ENCODE measurements at places on chromosomes 12 and 14. TPM values are rescaled to one million over a fixed set of nuclear protein-coding genes. Genes with fewer than 3 reads are reported as not detected.

DNA sequence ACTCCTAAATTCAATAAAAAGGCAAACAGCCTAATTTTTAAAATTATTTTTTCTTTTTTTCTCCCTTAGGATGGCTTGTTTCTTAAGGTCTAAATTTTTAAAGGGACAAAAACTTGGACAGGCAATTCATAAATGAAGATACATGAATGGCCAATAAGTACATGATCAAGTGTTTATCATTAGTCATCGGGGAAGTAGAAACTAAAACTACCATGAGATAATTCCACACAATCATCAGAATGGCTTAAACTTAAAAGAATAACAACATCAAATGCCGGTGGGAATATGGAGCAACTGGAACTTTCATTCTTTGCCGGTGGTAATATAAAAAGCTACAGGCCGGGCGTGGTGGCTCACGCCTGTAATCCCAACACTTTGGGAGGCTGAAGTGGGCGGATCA lies 29.1 kb downstream of the MOK start:
- H3K4me3 ChIP-seq = no peak overlapping the region
- H3K27me3 ChIP-seq = no peaks in the 10 kb centered on the region
- no peaks in the 10 kb centered on the region for H3K36me3 ChIP-seq
- DNase-seq = no peak
- H3K27ac ChIP-seq = no peak overlapping the region

- H3K27ac ChIP-seq = no peak overlapping the region
- no peak overlapping the region for H3K4me3 ChIP-seq
- no peaks in the 10 kb centered on the region for H3K4me1 ChIP-seq
These were observed 277.4 kb downstream of the BCL11B start for GRCh38 chr14:98994561-98994960.

DNA sequence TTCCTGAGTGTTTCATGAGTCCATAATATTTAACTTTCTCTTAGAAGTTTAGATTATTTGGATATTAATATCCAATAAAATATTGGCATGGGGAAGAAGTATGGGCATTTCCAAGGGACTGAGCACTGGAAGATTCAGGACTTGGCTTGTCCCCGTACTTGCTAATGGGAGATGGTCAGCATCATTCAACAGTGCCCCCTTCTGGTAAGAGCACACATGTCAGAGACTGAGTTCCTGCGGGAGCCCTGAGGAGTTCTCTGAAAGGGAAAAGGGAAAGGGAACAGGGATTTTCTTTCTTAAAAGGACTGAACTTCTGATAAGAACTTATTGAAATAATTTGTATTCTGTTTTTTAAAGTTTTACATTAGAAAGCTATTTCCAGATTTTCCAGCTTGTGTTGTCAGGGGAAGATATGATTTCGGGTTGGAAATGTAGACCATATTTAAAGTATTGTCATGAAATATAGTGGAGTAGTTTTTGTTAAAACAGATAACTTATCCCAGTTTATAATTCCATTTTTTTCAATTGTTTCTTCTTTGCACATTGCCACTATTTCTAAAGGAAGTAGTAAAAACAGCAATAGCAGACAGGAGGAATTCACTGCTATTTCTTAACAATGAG lies 59.8 kb upstream of the C12orf71 start:
- H3K27ac ChIP-seq = no peak overlapping the region
- no peak for DNase-seq
- H3K4me1 ChIP-seq = no peaks in the 10 kb centered on the region
- no peaks in the 10 kb centered on the region for H3K36me3 ChIP-seq

DNA sequence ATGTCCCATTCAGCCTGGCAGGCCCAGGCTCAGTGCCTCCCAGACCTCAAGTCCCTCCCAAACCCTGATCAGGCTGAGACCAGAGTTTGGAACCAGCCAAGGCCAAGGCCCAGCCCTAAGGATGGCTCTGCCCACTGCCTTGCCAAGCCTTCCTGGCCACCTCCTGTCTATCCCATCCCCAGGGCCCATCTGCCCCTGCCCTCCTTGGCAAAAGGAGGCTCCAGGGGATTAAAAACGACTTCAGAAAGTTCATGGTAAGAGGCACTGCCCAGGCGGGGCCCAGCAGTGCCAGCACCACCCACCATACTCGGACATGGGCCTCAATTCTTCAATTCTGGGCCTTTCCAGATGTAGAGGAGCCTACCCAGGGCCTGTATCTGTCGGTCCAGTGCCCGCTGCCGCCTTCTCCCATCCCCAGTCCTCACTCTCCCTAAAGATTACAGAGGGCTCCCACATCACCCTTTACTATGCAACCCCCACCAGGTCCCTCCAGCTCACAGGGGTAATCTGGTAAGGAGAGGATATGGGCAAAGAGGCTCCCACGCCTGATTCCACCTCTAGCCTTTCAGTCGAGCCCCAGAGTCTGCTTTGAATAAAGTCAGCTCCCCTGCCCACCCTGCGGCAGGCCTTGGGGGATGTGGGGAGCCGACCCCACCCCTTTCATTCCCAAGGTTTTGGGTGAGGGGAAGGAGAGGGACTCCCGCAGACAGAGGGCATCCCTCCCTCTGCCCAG lies 932 bp downstream of the ADCY6 start:
- peak overlapping the region; percentile 96 for H3K27ac ChIP-seq
- no peaks in the 10 kb centered on the region for H3K4me1 ChIP-seq
- H3K4me3 ChIP-seq = peak overlapping the region; percentile 92
- no peaks in the 10 kb centered on the region for H3K36me3 ChIP-seq
- no peaks in the 10 kb centered on the region for H3K27me3 ChIP-seq

GRCh38 chr12:111074965-111075364 lies 154.6 kb upstream of the MYL2 start:
- no peaks in the 10 kb centered on the region for H3K4me1 ChIP-seq
- no peak overlapping the region for H3K4me3 ChIP-seq
- no peaks in the 10 kb centered on the region for H3K27me3 ChIP-seq
- no peak overlapping the region for H3K27ac ChIP-seq
- H3K36me3 ChIP-seq = no peaks in the 10 kb centered on the region

DNA sequence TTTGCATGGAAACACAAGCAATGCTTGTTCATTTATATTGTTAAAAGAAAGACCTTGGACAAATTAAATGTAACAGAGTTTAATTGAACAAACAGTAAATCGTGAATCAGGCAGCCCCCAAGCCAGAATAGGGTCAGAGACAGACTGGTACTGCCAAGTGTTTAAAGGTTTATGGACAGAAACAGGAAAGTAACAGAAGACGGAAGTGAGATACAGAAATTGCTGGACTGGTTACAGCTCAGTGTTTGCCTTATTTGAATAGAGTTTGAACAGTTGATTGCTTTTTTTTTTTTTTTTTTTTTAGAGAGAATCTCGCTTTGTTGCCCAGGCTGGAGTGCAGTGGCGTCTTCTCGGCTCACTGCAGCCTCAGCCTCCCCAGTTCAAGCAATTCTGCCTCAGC lies 50.3 kb downstream of the DAO start:
- no peak overlapping the region for H3K27ac ChIP-seq
- DNase-seq = no peak
- no peaks in the 10 kb centered on the region for H3K4me1 ChIP-seq
- no peaks in the 10 kb centered on the region for H3K27me3 ChIP-seq
- no peak overlapping the region for H3K4me3 ChIP-seq

DNA sequence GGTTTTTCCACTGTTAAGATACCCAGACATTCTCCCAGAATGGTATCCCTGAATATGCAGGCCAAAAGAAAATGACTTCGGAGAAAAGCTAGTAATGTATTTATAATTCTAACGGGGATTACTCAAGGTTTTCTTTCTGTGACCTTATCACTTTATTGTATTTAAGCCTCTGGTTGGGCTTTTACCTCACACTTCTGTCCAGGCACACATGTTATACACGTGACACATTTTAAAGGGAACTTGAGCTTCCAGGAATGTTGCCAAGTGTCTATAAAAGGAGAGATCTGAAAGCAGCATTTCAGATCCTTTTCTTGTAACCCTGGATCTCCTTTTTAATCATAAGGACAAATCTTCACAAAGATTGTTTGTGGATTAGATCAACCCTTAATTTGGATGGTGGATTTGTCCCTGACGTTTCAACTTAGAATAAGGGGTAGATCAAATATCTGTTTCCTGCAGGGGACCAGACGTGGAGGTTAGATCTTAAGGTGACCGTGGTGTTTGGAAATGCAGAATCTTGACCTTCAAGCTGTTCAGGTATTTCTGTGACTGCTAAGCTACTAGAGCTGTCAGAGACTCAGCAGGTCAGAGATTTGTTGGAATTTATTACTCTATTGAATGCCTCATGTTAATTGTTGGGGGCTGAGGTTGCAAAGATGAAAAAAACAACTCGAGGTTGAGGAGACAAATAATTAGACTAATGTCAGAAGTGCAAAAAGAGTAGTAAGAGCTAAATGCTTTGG lies 1.5 kb downstream of the CIPC start:
- no peak for DNase-seq
- no peaks in the 10 kb centered on the region for H3K27me3 ChIP-seq
- peak overlapping the region; percentile 99 for H3K27ac ChIP-seq
- H3K4me1 ChIP-seq = peaks cover 6% of the 10 kb centered on the region

Gene PLA2G1B
- not detected for total RNA-seq

Gene FRMD6
- 80.3 TPM for total RNA-seq

Gene ACOT4
- total RNA-seq = 3.7 TPM

Gene GPR135
- 5.1 TPM for total RNA-seq

Gene LHX5
- not detected for total RNA-seq

Gene ATXN2
- total RNA-seq = 64.0 TPM

Data from breast epithelium (tissue), 4 donors.